ENCODE measurements at places on chromosomes 13 and 19.

DNA sequence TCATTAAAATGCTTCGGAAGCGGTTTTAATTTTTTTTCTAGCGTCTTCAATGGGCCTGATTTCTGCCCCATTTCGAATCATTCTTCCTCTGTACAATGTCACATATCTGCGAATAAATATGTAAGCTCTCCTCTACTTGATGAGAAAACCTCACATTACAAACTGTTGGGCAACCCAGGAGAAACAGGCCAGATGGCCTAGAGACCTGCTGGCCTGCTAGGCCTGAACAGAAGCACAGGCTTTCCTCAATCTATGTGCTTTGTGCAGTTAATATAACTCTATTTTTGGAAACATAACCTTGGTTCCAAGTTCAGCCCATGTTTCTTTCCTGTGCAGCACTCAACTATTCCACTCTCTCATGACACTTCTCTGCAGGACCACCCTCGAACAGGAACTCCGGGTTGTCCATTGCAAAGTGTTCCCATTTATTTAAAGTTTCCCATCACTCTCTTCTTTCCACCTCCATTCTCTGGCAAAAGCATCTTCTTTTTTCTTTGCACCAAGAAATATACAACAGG is 42.0 kb downstream of the DCLK1 start:
- DNase-seq, result no peak

- no peak for DNase-seq
Observed at GRCh38 chr13:67651908-67652465, 421.9 kb upstream of the PCDH9 start.

DNA sequence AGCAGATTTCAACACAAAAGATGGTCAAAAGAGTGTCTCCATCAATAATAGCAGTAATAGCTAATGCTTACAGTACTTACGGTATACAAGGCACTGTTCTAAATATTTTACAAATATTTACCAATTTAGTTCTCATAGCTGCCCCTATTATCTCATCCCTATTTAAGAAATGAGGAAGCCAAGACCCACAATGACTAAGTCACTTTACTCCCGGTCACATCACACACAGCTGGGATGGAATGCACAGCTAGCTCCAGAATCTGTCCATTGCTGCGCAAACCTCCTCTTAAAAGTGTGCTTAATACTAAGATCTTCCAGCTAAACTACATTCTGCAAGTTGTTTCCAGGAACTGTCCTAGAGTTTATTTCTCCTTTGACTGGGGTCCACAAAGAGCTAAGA is 63.4 kb downstream of the RAP2A start:
- peak; percentile 40 for DNase-seq

GRCh38 chr19:55275851-55276719 is 3.8 kb downstream of the HSPBP1 start:
- DNase-seq, result no peak

DNA sequence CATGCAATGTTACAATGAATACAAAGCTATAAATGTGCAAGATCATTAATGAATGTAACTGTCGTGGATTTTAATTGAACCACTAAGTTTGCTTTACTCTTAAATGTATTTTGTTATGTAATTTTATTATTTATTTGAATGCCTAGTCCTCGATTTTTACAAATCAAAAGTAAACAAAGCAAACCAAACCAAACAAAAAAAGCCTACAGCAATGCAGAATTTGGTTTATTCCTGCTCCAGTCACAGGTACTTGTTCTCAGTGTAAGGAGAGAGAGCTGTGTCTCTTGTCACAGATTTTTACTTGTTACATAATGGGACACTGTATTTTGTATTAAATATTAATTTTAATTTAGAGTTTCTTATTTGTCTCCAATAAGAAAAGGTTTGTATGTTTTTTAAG is 584.3 kb upstream of the SLITRK6 start:
- no peak for DNase-seq

Data from fibroblast of skin of scalp (primary cell).